ENCODE measurements at places on chromosomes 5 and 9. TPM values are rescaled to one million over a fixed set of nuclear protein-coding genes. Genes with fewer than 3 reads are reported as not detected.

Gene C9orf50
- total RNA-seq: not detected

Gene OR1J2
- not detected for total RNA-seq

GRCh38 chr5:87390576-87391199 lies 22.0 kb downstream of the CCNH start:
- no peak for DNase-seq

DNA sequence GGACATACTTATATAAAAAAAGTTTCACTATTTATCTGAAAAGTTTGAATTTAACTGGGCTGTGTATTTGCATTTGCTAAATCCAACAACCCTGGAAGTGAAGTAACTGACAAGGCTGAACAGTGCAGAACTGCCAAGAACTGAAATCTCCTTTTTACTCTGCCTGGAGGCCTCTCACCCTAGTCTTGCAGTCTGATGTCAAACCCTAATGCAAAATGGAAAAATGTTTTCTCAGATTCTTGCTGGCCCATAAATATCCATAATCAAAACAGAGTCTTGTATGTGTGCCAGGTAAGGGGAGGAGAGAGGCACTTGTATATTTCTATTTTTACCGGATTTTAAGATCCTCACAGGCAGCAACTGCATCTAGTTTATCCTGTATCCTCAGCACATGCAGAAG lies 432.7 kb upstream of the KLF4 start:
- no peak for DNase-seq

GRCh38 chr9:25284365-25284764 lies 393.9 kb downstream of the TUSC1 start:
- no peak for DNase-seq

- no peak for DNase-seq
Measured at GRCh38 chr9:97534961-97535594, 33.6 kb downstream of the TMOD1 start.

DNA sequence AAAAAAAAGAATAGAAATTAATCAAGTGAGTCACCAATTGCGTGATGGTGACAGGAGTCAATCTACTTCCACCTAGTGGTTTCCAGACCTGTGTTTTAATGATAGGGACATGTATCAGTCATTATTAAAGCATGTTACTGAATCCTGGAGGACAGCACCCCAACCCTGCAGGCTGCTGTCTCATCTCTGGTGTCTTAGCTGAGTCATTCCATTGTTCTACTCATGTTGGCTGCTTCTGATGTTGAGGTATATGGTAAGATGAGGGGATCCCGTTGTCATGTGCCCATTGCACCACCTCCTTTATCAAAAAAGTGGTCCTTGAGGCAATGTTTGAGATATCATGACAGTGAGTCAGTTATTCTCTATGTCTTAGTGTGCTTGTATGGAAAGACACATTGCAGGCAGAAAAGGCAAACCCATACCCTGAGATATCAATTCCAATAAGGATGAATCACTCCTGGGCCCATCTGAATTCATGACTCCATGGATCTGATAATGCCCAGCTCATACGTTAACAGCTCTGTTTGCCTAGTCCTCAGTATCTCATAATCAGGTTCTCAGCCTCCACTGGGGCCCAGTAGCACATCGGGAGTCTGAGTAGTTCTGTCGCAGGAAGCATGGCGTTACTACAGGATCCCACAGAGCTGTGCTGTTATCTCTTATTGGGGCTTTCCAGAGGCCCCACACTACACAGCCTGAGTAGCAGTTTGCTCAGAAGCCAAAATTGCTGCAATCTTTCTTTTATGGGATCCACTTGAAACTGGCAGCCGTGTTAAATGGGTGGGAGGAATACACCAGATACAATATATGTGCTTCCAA lies 31.2 kb downstream of the HMGCS1 start:
- DNase-seq: no peak

DNA sequence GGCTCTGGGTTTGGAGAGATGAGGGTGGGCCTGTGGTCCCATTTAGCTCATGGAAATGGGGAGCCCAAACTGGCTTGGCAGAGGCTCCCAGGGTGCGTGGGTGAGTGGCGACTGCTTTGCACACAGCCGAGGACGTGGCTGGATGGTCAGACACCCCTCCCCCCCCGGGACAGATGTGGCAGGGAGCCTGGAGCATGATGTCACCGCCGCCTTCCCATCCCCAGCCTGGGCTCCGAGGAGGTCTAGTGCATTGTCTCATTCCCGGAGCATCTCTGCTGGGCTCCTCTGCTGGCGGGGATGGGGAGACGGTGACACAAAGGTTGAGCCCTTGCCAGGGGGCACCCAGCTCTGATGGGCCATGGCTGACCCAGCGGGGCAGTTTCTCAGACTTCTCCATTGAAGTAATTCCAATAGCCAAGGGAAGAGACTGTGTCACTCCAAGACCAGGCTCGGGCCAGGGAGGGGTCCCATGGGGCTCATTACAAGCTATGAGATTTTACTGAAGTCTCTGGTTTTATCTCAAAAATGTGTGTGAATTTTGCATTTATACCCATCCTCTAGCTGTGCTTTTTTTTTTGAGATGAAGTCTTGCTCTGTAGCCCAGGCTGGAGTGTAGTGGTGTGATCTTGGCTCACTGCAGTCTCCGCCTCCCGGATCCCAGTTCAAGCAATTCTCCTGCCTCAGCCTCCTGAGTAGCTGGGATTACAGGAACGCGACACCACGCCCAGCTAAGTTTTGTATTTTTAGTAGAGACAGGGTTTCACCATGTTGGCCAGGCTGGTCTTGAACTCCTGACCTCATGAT lies 36.1 kb downstream of the HMCN2 start:
- DNase-seq: peak; percentile 96

Gene LRRTM2
- 0.09 TPM for total RNA-seq

DNA sequence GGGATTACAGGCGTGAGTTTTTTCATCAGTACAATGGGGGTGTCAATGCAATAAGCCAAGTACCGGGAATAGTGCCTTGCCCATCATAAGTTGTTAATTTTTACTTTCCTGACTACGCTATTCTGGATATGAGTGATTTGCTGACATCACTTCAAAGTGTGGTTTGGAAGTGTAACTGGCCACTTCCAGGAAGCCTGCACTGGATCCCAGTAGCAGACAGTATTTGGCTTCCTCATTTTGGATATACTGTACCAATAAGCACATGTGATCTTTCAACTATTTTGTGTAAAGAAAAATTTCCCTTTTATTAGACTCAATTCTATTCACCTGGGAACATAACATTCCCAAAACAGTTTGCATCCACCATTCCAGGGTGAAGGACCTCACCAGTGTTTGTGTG lies 417.7 kb upstream of the KLF4 start:
- DNase-seq: no peak

GRCh38 chr5:133792024-133792423 lies 176.4 kb downstream of the C5orf15 start:
- no peak for DNase-seq

GRCh38 chr5:100760688-100761087 lies 142.4 kb downstream of the ST8SIA4 start:
- no peak for DNase-seq

DNA sequence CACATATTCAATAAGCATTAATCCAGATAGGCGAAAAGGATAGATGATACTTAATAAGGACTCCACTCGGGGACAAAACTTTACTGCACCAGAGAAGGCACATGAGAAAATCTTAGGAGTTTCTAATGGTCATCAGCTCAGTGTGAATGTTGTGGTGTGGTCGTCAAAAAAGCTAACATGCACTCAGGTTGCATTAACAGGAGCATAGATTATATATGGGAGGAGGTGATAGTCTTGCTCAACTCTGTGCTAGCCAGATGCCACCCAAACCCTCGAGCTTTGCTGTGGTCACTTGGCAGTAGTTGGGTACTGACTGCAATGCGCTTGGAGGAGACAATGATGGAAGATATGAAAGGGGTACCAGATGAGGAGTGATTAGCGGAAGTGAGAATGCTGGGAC lies 8.6 kb upstream of the COL27A1 start:
- no peak for DNase-seq

Gene MARVELD2
- total RNA-seq: 1.00 TPM

- DNase-seq: no peak
Measured at GRCh38 chr9:137054932-137055384, 1.1 kb upstream of the ENTPD2 start.

GRCh38 chr5:42483472-42484154 lies 60.4 kb downstream of the GHR start:
- no peak for DNase-seq

- DNase-seq: no peak
Measured at GRCh38 chr9:81871695-81872094, 56.5 kb upstream of the SPATA31D4 start.

Gene ANKRD18A
- 0.14 TPM for total RNA-seq

DNA sequence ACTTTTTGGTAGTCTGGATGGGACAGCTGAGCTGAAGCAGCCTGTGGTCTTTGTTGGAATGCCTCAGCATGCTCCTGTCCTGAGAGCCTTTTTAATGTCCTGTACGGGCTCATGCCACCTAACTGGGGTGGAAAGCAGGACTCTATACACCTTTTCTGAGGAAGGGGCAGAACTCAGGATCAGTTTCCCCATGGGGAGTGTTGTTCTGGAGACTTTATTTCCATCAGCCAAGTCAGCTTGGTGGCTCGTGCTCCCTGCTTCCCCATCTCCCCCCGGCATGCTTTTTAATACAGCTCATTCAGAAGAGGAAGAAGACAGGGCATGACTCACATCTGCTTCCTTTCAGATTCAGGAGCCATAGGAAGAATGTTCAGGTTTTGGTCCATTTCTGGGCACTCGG lies 5.1 kb upstream of the SEPTIN8 start:
- DNase-seq: no peak

Gene ANKRD55
- total RNA-seq: 0.79 TPM

GRCh38 chr9:37913480-37914153 lies 9.7 kb upstream of the SLC25A51 start:
- DNase-seq: peak; percentile 92

- DNase-seq: peak; percentile 100
Measured at GRCh38 chr5:179697993-179698934, 503 bp upstream of the CANX start.

DNA sequence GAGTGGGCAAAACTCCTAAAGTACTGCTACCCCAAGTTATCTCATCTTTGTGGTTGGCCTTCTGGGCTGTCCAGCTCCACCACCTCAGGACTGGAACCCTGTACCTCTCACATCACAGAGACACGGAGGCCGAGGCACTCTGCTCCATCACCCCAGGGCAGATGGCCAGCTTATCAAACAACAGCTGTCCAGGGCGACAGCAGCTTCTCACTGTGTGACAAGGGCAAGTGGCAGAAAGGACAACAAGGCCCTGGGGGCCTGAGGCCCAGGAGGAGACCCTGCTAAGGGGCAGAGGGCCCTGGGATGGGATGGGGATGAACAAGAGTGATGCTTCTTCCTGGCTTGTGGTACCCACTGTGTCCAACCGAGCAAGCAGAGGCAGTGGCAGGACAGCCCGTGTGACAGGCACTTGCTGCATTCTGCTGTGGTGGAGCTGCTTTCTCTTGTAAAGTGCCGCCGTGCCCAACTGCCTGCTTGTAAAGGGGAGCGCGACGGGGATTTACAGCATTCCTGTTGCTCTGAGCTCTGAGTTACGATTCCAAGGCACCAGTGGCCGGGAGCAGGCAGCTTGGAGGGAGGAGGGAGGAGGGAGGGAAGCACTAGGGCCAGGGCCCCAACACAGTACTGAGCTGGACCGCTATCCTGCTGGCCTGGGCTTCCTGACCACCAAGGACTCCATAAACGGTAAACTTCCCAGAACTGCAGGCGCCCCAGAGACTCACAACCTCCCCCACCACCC lies 71.2 kb downstream of the SHB start:
- peak; percentile 60 for DNase-seq

DNA sequence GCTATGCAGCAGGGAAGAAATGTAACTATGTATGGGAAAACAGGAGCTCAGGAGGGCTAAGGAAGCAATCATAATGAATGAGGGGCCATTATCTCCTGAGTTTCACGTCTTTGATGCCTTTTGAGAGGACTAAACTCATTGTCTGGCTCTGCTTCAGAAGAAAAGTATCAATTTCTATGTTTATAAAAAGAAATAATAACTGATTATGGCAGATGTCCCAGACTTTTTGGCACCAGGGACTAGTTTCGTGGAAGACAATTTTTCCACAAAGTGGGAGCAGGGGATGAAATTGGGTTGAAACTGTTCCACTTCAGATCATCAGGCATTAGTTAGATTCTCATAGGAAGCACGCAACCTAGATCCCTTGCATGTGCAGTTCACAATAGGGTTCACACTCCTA lies 8.7 kb upstream of the IL7R start:
- no peak for DNase-seq

DNA sequence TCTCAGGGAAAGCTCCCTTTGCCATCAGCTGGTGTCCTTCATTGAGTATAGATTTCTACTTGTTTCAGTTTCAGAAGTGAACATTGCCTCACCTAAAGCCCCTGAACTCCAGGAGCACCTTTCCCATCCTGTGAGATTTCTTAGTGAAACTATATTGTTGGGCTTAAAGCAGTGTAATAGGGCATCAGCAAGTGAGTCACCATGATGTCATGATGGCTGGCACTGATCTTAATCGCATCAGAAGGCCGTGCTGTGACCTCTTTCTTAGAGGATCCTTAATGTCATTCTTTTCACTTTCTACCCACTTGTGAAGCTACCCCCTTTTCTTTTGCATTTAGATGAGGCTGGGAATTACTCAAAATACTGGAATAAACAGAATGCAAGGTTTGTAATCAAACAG lies 401.3 kb downstream of the MTRR start:
- DNase-seq: no peak

DNA sequence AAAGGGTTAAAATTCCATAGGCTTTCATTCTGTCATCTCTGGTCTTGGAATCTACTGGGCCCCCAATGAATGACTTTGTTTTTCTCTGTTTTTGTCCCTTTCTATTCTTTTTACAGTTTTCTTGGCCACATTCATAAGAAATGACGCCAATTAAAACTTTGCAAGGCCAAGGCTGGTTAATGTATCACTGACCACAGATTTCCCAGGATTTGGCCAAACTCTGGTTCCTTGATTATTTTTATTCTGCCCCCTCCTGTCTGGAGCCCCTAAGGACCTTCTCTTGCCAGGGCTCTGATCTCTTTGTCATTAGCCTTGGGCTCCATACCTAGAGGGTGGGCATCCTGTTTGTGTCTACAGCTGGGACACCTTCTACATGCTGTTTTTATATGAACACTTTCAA lies 388.9 kb upstream of the PAPPA start:
- no peak for DNase-seq

DNA sequence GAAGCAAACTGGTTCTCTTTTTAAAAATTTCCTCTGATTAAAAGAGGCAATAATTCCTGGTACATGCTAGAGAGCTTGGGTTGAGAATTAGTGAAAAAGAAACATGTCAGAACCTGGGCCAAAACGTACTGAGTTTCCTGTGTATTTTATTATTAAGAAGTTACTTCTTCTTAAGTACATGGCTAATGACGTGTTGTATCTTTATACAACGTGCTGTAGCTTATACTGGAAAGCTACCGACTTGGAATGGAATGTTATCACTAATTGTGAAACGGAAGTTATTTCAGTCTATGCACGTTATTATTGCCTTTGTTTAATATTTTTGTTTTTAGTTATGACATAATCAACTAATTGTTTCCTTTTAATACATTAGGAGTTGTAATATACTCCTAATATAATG lies 43.1 kb downstream of the ZNF366 start:
- DNase-seq: no peak
